AG09319 (cell line): ENCODE measurements at places on chromosomes 12 and 14.

GRCh38 chr12:72148709-72149108 lies 123.5 kb upstream of the TRHDE start:
- no peak for DNase-seq

DNA sequence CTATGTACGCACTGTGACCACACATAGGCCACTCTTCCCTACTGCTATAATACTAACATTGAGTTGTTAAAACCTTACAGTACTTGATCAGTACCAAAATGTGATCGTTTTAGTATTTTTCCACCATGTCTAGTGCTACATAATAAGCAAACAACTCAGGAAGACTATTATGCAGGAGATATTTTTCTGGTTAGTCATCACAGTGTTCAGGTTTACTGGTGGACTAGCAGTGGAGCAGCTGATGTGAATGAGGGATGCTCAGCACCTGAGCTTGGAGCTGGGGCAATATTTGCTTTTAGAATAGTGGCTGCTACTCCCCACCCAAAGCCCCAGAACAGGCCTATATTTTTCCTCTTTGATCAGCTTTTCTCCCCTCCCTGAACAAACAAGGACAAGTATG lies 513.1 kb downstream of the KCNH5 start:
- DNase-seq = no peak

GRCh38 chr12:56954057-56954957 lies 3.1 kb downstream of the RDH16 start:
- DNase-seq = no peak

GRCh38 chr14:69863083-69863482 lies 16.1 kb upstream of the SMOC1 start:
- no peak for DNase-seq

GRCh38 chr12:54428050-54429013 lies 9.3 kb upstream of the ITGA5 start:
- no peak for DNase-seq

DNA sequence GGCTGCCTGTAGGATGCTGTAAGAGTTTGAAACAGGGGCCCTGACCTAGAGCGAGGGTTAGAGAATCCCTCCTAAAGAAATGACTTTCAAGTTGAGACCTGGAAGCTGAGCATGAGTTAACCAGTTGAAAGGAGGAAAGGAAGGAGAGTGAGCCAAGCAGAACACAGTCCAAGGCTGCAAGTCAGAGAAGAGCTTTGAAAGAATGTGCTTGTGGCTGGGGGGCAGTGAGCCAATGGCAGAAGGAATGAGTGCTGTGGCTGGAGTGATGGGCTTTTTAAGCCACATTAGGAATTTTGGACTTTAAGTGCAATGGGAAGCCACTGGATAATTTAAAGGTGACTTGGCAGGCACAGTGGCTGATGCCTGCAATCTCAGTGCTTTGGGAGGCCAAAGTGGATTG lies 18.1 kb downstream of the CDKN1B start:
- DNase-seq = no peak
